ENCODE measurements at places on chromosomes 3 and 15.

GRCh38 chr15:83559310-83559966 lies 94.5 kb upstream of the ADAMTSL3 start:
- DNase-seq = peak; percentile 63

DNA sequence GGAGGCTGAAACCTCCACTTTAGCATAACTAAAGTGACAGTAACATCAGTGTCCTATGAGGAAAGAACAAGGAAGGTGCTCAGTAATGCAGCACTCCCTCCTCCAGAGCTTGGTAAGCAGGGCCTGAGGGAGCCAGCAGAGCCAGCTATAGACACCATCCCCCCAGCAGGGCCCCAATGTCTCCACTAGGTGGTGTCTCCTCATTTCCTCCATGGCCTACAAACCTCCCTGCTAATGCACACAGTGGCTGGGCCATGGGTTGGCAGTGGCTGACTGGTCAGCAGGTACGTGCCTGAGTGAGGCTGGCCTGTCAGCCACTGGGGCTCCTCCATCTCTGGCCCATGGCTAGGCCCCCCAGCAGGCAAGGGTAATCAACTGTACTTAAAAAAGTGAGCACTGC lies 13.6 kb downstream of the MRPS25 start:
- DNase-seq = peak; percentile 52

GRCh38 chr15:96589864-96590263 lies 259.4 kb downstream of the NR2F2 start:
- no peak for DNase-seq

DNA sequence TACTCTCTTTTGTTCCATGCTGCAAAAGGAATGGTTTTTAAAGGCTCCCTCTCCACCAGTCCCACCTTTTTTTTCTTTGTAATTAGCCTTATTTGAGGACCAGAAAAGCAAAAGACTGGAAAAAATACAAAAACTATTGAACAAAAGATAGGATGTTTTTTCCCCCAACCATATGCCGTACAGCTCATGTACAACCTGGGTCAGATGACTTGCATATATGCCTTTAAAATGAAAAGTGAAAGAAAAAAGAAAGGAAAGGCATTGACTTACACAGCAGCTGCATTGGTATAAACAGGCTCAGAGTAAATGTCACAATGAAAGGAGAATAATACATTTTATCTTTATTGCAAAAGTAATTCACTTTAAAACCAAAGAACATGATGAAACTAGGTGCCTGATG lies 69.5 kb upstream of the CMC1 start:
- no peak for DNase-seq

Measured in suppressor macrophage (primary cell).